Effector memory CD4-positive, alpha-beta T cell (primary cell): ENCODE measurements at places on chromosomes 12 and 14.

- DNase-seq = no peak
Measured at GRCh38 chr14:98112194-98112780, 1159.7 kb downstream of the BCL11B start.

DNA sequence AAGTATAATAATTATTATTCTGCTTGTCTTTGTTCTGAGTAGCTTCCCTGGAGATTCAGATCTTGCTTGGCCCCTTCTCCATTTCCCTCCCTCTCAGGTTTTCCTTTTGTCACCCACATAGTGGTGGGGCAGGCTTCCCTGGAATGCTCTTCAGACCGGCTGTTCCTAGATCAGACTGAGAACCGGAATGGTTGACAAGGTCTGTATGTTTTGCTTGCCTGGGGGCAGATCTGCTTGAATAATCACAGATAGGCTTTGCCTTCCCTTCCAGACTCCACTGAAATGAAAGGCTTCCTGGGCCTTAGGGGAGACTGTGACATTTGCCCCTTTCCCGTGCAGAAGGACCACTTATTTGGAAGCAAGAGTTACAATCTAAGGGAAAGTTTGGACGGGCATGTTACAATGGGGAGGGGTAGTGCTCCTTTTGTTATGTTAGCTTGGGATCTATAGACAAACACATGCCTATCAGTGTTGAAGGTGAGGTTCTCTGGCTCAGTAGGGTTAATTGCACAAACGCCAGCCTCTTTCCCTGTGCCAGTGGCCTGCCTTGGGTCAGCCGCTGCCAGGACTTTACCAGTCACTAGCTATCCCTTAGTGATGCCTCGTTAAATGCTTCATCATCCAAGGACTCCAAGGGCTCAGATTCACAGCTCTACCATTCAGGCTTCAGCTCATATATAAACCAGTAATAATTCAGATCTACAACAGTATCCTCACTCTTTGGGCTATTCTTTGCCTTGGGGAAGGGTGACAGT lies 178.6 kb downstream of the SNAPC1 start:
- DNase-seq = no peak

DNA sequence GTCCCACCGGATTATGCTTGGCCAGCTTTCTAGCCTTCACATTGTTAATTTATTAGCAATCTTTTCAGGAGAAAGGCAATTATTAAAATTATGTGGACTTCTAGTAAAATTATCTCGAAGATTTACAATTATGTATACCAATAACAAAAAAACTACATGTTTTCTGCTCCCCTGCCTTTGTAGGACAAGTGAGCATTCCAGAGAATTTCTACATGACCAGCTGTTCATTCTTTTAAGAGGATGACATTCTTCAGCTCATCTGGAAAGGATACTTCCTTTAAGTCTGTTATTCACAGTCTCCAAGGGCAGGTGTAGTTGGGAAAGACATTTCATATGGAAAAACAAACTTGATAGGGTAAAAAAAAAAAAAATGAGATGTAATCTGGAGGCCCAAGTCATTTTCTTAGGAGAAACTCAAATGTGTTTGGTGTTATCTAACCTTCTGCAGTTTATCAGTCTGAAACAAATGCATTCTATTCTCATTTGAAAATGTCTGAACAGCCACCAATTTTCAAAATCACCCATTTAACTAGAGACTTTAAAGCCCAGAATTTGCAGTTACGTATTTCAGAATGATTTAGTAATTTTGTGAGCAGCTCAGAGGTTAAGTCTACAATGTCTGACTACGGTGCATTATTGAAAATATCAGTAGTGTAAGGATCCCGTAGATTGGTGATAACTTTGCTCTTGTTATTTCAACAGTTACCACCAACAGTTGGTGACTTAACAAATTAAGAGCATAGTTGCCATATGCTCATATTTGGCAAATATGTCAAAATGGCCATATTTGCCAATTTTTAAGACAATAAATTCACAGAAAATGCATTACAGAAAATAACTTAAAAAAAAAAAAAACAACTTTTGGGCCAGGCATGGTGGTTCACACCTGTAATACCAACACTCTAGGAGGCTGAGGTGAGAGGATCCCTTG lies 1.8 kb upstream of the PHLDA1 start:
- DNase-seq = no peak

GRCh38 chr12:29463198-29463597 lies 34.3 kb downstream of the OVCH1 start:
- DNase-seq = no peak

DNA sequence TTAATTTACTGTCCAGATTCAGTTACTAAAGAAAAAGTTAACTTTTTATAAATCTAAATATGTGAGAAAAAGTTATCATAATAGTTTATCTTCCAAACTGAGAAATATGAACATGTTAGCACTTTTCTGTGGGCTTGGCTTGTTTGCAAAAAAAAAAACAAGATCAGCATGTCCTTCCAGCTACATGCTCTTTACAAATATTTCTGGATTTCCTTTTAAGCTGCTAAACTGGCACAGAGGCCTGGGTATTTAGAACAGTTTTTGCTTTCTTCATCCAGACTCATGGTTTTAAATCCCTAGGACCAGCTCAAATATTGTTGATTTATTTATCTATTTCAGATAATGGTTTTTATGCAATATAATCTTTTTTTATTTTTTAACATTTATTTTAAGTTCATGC lies 1444.5 kb upstream of the FLRT2 start:
- no peak for DNase-seq
